Pancreas (tissue), 10 donors: ENCODE measurements at places on chromosomes 7 and 10. TPM values are rescaled to one million over a fixed set of nuclear protein-coding genes. Genes with fewer than 3 reads are reported as not detected.

GRCh38 chr10:58319599-58319998, 15.2 kb upstream of the UBE2D1 start:
- no peak for DNase-seq

- DNase-seq, result peak; percentile 79
These were observed 9.0 kb downstream of the LFNG start for GRCh38 chr7:2528481-2529095.

- no peak for DNase-seq
These were observed 14.0 kb downstream of the AMZ1 start for GRCh38 chr7:2701832-2702593.

DNA sequence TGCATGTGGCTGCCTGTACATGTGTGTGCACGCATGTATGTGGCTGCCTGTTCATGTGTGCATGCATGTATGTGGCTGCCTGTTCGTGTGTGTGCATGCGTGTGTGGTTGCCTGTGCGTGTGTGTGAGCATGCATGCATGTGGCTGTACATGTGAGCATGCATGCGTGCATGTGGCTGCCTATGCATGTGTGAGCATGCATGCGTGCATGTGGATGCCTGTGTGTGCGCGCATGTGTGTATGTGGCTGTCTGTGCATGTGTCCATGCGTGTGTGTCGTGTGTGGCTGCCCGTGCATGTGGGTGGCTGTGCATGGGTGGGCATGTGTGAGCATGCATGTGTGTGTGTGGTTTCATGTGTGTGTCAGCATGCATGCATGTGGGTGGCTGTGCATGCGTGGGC, 218.3 kb downstream of the ELFN1 start:
- DNase-seq, result no peak

DNA sequence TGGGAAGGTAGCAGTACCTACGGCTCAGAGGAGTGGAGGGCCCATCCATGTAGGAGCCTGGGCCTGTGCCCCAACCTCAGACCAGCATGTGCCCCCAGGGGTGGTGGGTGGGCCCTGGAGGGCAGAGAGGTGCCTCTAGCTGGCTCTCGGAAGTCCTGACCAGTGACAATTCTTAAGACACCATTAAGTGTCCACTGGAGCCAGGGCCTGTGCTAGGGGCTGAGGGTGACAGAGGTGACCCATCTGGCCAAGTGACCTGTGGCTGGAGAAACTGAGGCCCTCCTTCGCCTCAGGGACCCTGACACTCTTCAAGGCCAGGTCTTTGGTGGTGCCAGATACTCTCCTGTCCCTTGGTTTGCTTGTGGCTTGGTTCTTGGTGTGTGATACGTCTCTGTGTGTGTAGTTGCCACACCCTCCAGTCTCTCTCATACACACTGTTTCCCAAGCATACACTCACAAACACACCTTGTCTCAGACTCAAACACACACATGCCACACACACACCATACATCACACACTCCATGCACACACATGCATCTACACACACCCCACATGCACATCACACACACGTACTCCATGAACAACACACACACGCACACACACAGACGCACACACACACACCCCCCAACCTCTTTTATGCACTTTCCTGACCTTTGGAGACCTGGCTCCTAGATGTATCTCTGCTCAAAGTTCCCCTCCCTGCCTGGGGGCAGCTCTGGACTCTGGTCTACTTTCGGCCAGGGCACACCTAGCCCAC, 897 bp upstream of the RAMP3 start:
- DNase-seq, result no peak

DNA sequence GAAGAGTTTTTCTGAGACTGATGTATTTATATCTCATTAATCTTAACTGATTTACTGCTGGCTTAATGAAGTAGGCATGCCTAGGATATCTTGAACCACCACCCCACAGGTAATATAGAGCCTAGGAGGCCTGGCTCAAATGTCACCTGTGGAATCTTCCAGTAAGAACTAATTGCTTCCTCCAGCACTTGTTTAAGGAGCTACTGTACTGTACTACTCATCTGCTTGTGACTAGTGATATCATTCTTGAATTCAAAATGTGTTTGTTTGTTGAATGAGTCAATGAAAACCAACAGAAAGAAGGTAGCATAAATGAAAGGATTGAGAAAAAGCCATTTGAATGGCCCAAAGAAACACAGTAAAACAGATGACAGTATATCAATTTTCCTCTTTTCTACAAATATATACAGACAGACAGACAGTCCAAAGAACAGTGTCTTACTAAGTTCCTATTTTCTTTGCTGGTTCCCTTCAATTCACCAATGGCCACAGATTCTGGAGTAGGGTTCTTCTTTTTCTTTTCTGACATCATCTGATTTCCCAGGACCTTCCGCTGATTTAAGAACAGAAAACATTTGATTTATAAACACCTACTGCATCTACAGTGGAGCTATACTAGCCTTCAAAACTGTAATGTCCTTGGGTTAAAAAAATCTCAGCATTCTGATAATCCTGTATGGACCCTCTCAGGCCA, 43.7 kb upstream of the SLIT1 start:
- DNase-seq, result no peak

DNA sequence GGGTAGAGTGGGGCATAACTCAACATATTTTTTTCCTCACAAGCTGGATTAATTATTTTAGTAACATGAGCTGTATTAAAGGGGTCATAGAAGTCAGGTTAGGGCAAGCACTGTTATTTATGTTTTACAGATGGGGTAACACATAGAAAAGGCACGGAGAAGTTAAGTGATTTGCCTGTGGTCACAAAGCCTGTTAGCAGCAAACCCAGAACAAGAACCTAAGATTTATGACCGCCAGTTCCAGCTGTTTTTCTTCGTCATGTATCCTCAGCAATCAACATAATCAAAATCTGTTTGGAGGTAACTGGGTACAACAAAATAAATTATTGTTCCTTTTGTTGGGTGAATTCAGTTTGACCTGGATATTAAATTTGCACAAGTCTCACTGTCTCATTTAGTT, 57.2 kb upstream of the BET1 start:
- no peak for DNase-seq

- DNase-seq, result no peak
These were observed 87.1 kb downstream of the KAT6B start for GRCh38 chr10:74913377-74913979.

DNA sequence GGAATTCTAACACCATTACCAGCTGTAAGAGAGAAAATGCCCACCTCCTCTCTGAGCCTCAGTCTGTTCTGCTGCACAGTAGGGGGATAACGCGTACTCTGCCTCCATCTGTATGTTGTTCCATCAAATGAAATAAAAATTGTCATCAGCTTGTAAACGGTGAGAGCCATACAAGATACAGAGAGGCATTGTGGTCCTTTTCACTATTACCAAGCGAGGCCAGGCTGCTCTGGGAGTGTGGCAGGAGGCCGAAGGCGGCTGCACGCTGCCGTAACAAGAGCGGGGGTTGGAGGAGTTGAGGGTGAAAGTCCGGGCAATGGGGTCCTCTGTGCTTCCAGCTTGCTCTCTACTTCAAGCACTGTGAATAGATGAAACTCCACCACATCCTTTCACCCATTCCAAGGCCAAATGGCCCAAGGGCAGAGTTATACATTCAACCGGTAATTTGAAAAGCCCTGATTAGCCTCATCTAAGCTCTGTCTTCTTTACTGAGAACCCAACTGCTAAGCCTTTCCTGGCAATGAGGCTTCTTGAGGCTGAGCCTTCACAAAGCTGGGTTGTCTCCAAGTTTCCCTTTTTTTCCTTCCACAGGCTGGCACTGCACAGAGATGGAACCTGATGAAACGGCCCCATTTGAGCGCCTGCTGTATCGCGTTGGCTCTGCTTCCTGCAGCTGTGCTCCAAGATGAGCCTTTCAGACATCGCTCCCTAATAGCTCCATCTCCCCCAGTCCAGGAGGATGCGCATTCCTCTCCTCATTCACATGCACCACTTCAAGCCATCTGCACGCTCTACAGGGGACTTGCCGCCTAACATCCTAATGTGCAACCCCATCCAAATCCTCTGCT, 47.2 kb downstream of the PYROXD2 start:
- DNase-seq, result no peak

DNA sequence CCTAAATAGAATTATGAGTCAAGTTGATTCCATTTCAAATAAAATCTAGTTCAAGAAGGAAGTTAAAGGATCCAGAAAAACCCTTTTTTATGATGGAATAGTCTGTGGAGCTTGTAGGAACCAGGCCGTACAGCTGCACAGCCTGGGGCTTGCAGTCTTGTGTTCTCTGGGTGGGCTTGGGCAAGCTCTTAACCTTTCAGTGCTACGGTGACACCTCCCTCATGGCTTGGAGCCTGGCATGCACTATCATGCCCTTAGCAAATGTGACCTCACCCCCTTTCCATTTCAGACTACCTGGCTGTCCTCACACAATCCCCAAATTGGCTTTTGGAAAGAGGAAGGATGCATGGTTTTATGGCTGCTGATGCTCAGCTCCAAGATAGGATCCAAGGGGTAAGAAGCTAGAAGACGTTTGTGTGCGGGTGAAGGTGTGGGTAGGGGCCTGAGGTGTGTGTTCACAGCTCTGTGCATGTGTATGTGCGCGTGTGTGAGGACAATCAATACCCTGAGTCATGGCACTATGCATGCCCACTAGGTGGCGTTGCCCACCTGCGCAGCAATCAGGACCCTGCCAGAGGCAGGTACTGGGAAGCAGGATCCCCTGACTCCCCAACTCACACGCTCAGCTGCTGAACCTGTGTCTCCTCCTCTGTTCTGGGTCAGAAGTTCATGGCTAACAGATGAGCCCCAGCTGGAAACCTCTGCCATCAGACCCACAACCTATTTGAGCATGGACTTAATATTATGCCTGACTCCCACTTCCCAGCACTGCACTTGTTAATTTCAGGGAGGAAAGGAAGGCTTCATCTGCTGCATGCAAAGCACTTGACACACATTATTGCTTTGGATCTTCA, 113.4 kb downstream of the PTPN20 start:
- DNase-seq, result peak; percentile 54

GRCh38 chr10:115073796-115074195, 19.4 kb upstream of the ATRNL1 start:
- no peak for DNase-seq

- no peak for DNase-seq
These were observed 6.4 kb downstream of the FBH1 start for GRCh38 chr10:5896208-5897052.

DNA sequence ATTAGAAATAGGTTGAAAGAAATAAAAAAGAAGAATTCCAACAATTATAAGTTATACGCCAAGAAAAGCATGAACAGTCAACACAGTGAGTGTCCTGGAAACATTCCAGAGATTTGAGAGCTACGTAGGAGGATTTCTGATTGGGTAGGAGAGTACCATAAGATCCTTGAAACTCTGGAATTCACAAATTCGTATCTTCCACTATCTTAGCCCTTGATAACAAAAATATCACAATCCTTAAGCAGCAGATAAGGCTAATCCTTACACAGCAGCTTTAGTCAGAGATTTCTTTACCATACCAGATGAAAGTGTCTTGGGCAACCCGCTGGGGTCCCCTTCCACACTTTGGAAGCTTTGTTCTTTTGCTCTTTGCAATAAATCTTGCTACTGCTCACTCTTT, 8.2 kb downstream of the TPK1 start:
- DNase-seq, result no peak

- DNase-seq, result no peak
These were observed 5.8 kb downstream of the RASGEF1A start for GRCh38 chr10:43260911-43261577.

- DNase-seq, result no peak
These were observed 182.1 kb downstream of the ZMYND11 start for GRCh38 chr10:317271-317769.

DNA sequence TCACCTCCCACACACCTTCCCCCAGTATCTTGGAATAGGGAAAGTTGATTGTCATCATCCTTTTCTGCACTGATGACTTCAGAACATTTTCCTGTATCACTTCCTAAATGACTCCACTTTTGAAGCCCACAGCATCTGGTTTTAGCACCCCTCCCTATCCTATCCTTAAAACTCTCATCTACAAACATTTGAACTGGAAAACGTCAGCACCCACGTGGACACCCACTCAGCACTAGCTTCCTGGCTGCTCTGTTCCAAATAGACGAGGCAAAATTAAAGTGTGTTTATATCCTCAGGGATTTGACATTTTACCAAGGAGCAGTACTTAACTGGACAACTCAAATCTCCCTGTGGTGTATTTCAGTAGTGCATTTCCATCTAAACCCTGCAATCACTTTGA, 73.9 kb downstream of the REEP3 start:
- no peak for DNase-seq

DNA sequence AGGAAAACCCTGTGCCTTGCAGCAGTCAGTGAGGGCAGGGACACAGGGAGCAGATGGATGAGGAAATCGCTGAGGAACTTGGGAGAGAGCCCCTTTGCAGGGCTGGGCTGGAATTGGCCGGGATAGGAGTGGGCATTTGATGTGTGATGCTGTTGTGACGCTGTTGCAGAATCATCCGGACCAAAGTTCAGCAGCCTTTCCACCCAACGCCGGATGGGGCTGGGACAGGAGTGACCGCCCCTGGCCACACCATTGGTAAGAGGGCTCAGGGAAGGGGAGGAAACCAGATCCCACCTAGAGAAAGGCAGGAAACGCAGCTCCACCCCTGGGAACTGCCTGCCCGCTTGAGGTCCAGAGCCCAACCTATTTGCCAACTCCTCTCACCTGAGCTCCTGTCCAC, 33.9 kb downstream of the PAX2 start:
- DNase-seq, result no peak

GRCh38 chr10:31698181-31698830, 230.3 kb downstream of the ARHGAP12 start:
- DNase-seq, result no peak

DNA sequence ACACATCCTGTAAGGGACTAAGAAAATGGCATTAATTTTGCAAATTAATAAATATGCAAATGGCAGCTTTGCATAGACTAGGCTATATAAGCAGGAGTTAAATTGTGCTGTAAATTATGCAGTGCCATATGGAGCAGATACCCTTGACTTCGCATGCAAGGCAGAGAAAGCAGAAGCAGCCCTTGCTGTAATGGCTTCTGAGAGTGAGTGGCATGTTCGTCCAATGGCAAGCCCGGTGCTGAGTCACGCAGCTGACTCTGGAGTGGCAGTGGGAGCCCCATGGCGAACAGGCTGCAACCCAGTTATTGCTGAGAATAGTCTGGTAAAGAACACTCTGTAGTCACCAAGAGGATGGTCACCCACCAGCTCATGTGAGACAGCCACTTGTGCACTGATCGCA, 1186.5 kb downstream of the TYW1 start:
- DNase-seq, result no peak

- peak; percentile 57 for DNase-seq
These were observed 37.3 kb upstream of the PRSS1 start for GRCh38 chr7:142711746-142712616.

GRCh38 chr7:102431617-102432298, 1.6 kb upstream of the ORAI2 start:
- peak; percentile 21 for DNase-seq

- DNase-seq, result no peak
These were observed 3.6 kb upstream of the ARID5B start for GRCh38 chr10:61897671-61898434.

DNA sequence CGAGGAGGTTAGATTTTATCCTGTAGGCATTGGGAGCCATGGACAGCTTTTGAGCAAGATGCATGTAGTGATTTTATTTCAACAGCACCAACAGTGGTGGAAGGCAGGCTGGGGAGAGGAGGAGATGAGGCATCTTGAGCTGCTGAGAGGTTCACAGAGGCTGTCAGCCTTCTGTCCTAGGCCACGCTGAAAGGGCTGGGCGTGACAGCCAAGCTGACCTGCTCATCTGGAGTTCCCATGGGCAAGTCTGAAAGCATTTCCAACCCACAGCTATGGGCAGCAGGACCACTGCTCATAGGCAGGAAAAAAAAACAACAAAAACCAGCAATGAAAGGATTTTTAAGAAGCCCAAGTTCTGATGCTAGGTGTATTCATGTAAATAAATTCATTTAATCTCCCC, 7.7 kb downstream of the NEURL1 start:
- no peak for DNase-seq

Gene NT5C2
- total RNA-seq, result 25.4 TPM

Gene MMRN2
- 5.3 TPM for total RNA-seq

Gene CPA1
- total RNA-seq, result 50,686 TPM
